ENCODE measurements at places on chromosomes 13 and 19.
A peak's percentile ranks its signal among the peaks of the same experiment; 100 is the strongest.

DNA sequence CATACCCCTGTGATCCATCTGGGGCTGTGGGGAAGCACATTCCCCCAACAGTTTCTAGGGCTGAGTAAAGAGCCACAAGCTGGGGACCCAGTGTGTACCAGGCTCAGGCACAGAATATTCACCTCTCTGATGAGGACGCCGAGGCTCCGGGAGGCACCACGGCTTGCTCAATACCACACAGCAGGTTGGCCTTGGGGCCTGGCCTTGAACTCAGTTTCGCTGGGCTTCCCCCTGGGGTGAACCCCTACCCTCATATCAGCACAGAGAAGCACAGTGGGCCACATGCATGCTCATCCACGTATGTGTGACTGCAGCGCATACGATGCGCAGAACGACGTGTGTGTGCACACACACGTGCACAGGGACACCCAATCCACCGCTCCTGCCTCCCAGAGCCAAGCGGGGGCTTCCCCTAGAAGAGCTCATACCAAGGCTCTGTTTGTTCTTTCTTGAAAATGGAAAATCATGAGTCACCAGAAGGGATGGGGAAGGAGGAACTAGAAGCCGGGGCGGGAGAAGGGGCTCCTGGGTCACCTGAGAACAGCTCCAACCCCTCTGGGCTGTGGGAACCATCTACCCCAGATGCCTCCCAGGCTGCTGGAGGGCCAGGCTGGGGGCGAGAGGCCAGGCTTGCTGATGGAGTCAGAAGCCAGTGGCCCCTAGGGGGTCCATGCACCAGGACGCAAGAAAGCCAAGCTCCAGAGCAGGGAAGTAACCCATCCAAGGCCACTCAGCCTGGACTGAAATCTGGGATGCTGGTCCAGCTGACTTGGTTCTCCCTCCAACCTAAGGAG lies 4.9 kb upstream of the PDE4C start:
- DNase-seq = no peak

DNA sequence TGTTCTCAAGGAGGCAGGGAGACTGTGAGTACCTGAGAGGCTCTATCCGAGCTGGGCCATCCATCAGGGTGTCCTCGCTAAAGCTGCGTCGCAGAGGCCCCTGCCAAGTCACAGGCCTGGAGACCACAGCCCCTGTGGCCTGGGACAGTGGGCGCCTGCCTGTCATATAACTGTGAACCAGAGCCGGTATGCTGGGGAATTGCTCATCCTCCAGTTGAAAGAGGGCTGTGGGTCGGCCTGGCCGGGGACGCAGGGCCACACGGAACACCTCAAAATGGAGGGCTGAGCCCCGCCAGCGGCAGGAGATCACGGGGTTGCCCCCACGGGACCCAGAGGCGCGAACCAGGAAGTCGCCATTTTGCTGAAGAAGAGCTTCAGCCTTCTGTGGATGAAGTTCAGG lies 6.6 kb downstream of the SH2D3A start:
- no peak for DNase-seq

DNA sequence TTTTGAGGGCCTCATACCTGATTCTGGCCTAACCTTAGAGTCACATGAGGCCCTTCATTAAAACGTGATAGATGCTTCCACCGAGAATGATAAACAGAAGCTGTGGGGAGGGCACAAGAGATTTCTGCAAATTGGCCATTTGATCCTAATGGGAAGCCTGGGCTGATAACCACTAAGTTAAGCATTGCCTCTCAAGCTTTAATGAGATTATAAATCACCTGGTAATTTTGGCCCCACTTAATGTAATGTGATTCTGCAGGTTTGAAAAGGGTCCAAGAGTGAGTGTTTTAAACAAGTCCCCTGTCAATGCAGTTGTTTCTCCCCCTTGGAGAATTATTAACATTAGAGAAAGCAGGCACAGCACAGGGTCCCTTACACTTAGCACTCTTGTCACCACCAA lies 42.0 kb downstream of the ZNF486 start:
- DNase-seq = no peak

DNA sequence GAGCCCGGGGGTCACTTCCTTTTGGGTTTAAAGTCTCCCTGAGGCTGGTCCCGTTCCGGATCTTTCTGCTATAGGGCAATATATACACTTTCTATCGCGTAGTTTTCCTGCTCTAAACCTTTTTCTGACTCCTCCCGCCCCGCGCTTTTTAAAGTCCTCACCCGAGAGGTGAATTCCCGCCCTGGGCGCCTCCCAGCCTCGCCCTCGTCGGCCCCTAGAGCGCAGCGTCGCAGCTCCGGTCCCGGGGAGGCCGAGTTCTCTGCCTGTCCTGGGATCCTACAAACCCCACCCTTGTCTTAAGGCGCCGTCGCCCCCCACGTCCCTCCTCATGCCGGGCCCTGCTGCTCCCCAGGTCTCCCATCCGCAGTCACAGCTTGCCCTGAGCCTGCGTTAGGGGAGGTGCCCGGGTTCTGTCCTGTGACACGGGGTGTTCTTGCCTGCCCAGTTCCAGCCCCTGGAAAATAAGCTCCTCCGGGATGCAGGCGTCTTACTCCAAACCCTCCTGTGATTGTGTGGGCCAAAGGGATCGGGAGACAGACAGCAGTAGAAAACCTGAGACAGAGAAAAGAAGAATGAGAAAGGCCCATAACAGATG lies 491 bp downstream of the ZNF525 start:
- DNase-seq = no peak

DNA sequence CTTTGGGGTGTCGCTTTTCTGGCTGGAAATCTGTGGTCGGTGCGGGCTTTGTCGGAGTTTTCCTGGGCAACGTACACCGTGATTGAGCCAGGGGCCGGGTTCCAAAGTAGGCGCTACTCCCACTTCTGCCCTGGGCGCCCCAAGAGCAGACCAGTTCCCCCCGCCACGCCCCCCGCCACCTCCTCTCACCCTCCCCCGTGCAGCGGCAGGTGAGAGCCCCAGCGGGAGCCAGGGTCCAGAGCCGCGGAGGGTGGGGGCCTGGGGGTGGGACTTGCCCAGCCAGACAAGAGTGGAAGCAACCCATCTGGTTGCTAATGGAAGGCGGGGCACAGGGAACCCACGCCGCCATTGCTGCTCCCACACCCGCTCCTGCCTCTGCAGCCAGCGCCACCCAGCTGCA lies 2195.9 kb downstream of the PCDH9 start:
- DNase-seq = no peak

DNA sequence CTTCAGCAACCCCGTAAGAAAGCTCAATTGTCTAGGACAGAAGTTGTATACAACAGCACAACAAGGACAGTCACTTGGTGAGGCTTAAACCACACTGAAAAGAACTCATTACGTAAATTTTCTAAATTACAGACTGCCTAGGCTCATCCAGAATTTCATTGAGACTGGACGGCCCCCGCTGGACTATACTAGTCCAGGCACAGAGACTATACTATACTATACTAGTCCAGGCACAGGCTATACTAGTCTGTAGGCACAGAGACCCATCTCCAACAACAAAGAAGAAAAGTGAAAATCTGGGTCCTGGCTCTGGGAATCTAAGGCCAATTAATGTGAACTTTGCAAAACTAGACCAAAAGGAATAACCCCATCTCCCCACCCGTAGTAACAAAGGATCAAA lies 700 bp downstream of the ZNF816 start:
- no peak for DNase-seq

DNA sequence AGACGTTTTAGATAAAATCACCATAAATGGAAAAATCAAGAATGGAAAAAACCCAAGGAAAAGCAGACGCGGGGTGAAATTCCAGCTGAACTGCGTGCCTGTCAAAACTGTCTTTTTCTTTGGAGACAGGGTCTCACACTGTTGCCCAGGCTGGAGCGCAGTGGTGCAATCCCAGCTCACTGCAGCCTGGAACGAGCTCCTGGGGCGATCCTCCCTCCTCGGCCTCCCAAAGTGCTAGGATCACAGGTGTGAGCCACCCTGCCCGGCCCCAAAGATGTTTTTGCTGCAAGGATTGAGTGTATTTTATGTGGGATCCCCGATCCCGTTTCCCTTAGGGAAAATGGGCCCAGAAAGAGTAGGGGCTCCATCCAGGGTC lies 875 bp upstream of the PEAK3 start:
- no peak for DNase-seq

- DNase-seq = no peak
These were observed 108.5 kb upstream of the GPC6 start for GRCh38 chr13:93118081-93118615.

GRCh38 chr19:7340959-7341837 lies 7.5 kb upstream of the ARHGEF18 start:
- DNase-seq = peak; percentile 98

DNA sequence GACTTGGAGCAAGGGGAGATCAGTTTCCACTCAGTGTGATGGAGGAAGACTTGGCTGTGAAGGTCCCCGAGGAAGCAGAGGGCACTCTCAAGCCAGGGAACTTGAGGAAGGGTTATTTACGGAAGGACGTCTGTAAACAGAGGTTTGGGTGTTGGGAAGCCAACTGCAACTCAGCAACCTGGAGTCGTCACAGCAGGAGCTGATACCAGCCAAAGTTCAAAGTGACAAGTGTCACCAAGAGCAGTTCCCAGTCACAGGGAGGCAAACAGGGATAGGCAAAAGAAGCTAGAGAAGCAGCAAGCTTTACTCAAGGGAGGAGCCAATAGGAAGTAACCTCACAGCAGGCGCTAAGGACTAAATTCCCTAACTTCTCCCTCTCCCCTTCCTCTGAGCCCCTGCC lies 205.5 kb downstream of the EFNB2 start:
- no peak for DNase-seq

DNA sequence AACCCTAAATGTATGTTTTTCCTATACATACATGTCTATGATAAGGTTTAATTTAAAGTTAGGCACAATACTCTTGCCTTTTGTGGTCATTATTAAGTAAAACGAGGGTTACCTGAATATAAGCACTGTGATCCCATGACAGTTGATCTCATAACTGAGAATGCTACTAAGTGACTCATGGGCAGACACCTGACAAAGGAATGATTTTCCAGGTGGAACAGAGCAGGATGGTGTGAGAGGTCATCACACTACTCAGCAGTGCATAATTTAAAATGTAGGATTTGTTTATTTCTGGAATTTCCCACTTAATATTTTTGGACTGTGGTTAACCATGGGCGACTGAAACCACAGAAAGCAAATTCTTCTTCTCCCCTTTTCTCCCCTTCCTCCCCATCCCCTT lies 178.9 kb downstream of the UGGT2 start:
- no peak for DNase-seq

DNA sequence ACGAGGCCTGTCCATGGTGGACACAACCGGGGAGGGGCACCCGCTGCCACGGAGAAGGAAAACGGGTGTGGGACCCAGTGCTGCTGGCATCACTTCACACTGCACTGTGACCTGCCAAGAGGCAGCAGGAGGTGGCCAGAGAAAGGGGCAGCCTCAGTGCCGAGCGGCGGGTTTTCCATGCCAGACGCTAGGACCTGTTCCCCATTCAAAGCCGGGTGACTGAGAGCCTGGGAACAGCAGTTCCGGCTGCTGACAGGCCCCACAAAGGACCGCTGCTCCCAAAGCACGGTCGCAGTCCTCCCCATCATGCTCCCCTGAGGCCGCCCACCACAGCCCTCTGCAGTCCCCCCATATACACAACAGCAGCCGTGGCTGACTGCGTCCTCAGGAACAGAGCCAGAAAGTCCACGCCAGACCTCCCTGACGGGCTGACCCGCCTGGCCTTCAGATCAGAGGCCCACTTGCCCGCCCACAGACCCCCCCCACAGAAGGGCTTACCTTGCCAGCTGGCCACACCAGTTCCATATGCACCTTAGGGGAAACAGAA lies 5.4 kb downstream of the AKAP8 start:
- DNase-seq = no peak

GRCh38 chr13:110916301-110917142 lies 1.7 kb upstream of the ANKRD10 start:
- DNase-seq = no peak

DNA sequence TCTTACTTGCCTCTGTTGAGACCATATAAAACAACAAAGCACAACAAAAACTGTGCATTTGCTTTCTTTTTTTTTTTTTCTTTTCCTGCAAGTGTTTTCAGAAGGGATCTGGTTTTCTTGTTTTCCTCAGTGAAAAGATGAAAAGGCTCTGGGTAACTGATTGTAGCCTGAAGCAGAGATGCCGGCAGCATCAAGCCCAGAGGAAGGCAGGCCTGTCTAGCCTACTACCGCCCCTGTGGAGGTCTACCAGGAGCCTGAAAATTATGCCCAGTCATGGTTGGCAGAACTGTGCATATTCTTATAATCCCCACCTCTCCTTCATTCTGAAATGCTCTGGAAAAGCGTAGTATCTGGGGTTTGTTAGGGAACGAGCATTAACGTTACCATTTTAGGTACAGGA lies 32.6 kb upstream of the MEDAG start:
- no peak for DNase-seq

GRCh38 chr13:48769107-48769704 lies 115.5 kb downstream of the CYSLTR2 start:
- peak; percentile 88 for DNase-seq

DNA sequence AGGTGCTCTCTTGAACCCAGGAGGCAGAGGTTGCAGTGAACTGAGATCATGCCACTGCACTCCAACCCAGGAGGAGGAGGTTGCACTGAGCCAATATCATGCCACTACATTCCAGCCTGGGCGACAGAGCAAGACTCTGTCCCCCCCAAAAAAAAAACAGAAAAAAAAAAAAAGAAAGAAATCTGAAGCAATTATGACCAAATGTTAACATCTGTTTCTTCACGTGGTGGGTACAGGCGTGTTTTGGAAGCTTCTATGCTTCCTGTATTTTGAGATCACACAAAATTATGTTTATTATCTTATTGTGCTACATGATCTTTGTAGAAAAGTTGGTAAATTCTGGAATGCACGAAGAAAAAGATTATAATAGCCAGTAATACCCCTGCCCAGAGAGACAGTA lies 2.7 kb upstream of the ACP5 start:
- no peak for DNase-seq

GRCh38 chr13:102536695-102537485 lies 59.9 kb upstream of the TPP2 start:
- no peak for DNase-seq

DNA sequence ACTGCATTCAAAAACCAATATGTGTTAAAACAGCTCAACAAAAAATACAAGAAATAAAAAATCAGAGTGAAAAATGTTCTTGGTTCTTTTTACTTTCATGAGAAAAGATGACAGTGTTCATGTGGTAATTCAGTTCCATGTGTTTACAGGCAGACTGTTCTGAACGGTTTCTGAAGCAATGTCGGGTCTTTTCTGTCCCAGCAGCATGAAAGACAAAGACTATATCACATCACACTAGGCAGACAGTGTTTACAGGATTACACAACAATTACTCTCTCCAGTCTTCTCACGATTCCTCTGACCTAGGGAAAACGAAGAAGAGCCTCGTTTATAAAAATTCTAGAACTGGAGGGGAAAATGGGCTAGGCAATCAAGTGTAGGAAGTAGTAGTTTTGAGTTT lies 83.4 kb downstream of the UBL3 start:
- no peak for DNase-seq

GRCh38 chr13:60745343-60745742 lies 348.3 kb downstream of the TDRD3 start:
- no peak for DNase-seq
